ENCODE measurements at places on chromosomes 16 and 17.

DNA sequence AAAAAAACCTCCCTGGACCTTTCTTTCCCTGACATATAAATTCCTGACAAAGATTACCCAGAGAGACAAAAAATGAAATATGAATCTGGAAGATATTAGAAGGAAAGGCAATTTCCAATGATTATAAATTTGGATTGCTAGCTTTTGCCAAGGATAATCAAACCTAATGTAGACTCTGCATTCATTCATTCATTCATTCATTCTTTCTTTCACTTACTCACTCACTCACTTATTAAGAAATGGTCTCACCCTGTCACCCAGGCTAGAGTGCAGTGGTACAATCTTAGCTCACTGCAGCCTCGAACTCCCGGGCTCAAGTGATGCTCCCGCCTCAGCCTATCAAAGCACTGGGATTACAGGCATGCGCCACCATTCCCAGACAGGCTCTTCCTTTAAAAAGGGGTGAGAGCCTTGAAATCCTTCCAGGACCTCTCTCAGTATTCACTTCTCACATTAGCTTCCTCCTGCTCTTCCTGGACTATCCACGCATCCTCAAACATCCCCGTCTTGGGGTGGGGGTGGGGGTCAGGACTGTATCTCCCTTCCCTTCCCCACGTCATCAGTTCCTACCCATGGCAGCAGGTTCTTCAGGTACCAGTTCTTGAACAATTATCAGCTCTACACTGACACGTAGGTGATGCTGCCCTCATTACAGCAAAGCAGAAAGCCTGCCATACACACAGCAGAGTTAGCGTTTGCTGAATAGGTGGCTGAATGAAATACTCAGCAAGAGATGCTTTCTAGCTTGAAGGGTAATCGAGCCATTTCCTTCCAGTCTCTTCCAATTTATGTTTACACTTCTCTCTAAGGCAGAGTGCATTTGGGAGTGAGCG, 19.8 kb downstream of the PRPSAP1 start:
- DNase-seq = no peak

DNA sequence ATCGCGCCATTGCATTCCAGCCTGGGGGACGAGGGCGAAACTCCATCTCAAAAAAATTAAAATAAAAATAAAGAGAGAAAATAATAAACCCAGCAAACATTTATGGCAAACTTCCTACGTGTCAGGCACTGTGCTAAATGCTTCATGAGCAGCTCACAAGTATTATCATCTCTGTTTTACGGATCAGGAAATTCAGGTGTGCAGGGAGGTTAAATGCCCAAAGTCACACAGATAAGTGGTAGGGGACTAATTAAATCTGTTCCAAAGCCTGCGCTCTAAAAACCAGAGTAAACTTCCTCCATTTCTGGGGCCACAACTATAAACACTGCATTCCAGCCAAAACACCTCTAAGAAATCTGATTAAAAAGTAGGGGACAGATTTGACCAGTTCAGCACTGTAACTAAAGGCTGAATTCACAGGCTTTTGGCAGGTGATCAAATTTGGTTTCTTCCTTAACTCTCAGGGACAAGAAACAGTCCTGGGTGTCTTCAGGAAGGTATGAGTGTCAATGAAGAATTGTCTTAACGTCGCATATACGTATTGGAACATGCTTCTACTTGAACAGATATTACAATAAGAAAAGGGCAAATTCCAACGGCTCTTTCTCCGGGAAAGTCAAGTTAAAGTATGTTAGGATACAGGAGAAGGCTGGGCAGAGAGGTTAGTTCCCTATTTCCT, 996 bp downstream of the STRADA start:
- no peak for DNase-seq

DNA sequence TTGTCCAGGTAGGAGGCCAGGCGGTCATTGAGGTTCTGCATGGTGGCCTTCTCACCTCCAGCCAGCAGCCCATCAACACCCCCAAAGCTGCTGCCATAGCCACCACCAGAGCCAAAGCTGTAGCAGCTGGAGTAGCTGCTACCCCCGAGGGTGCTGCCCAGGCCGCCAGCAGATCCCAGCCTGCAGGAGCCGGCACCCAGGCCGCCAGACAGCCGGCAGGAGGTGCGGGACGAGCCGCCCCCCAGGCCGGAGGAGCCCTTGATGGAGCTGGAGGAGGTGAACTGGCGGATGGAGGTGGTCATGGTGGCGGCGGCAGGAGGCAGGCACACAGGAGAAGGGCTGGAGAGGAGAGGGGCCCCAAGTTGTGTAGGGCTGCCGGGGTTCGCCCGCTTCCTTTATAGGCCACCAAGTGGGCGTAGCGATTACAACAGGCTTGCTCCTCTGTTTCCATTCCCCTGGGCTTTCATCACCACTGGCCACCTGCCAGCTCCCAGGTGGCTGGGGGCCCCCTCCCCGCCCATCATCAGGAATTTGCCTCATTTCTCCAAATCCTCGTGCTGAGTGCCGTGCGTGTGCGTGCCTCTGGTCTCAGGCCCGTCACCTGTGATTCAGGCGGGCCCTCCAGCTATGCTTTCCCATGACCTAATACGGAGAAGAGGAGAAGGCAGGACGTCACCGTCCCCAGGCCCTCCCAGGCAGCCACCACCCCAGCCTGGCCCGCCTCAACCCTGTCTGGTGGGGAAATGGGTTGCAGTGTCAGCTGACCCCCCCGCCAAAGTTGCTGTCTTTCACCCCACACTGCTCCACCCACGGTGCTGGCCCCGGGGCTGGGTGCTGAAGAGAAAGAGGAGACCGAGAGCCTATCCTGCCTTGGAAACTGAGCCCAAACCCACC, at the start of gene KRT17:
TSS of gene KRT17 (minus strand) at position 368 of the 894 bp plus-strand sequence. CDS start at position 302, 66 bp downstream.
- DNase-seq = no peak

DNA sequence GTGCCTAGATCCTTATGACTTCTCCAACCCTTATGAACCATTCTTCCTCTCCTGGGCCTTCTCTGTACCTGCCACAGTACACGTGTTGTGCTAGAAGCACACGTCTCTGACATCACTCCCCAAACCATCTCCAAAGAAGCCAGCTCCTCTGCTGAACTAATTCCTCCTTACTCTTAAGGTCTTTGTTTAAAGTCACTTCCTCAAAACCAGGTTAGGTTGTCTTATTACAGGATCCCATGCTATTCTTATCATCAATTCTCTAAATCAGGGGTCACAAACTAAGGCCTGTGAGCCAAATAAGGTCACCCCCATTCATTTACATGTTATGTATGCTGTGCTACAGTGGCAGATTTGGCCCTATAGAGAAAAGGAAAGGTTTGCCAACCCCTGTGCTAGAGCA, 4.0 kb downstream of the SUPT6H start:
- no peak for DNase-seq

DNA sequence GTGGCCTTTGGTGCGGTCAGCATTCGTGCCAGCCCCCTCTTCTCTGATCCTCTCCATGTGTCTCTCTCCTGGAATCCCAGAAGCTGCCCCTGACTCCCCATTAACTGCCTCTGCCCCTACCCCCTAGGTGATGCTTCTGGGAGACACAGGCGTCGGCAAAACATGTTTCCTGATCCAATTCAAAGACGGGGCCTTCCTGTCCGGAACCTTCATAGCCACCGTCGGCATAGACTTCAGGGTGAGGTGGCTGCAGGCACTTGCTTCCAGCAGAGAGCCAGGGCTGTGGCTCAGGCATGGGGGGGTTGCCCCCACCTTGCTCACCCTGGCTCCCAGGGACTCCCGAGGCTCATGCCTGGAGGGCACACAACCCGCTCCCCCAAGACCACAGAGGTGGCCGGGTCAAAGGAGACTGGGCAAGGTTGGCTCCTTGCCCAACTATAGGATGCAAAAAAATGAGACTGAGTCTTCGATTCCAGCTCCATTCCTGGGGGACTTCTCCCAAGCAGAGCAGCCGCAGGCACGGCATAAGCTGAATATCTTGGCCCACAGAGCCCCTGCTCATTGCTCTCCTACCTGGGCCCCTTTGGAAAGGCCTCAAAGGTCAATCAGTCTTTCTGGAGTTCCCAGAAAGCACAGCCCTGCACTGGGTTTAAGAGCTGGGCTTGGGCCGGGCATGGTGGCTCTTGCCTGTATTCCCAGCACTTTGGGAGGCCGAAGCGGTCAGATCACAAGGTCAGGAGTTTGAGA, 3.8 kb downstream of the RAB37 start:
- DNase-seq = no peak

DNA sequence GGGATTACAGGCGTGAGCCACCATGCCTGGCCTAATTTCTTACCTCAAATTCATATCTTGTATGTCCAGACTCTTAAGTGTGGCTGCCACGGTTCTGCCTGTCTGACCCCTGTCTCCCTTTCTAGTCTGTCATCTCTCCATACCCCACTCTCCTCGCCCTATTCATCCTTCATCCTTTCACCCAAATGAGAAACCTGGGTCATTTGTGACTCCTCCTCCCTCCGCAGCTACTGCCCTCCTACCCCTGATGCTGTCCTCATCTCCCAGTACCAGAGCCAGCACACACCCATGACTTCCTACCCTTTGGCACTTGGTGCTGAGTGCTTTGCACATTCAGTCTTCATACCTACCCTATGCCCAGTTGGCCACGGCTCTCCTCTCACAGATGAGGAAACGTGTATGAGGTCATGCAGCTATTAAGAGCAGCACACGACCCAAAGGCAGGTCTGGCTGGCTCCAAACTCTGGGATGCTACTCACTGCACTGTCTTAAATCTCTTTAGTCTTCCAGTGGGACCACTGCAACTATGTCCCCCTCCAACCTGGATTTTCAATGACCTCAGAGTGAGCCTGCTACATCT, 1.6 kb downstream of the SPATA32 start:
- DNase-seq = no peak
